Cerebellum (tissue), 4 donors: ENCODE measurements at places on chromosomes 11 and 22.
A peak's percentile ranks its signal among the peaks of the same experiment; 100 is the strongest.

- no peak for DNase-seq
Measured at GRCh38 chr11:47924184-47924691, 56.1 kb upstream of the PTPRJ start.

GRCh38 chr11:78560826-78561484 lies 13.7 kb downstream of the NARS2 start:
- no peak for DNase-seq

DNA sequence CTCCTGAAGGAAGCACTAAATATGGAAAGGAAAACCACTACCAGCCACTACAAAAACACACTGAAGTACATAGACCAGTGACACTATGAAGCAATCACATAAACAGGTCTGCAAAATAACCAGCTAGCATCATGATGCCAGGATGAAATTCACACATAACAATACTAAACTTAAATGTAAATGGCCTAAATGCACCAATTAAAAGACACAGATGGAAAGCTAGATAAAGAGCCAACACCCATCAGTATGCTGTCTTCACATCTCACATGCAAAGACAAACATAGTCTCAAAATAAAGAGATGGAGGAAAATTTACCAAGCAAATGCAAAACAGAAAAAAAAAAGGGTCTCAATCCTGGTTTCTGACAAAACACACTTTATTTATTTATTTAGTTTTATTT lies 171.7 kb downstream of the TTC28 start:
- no peak for DNase-seq

- peak; percentile 38 for DNase-seq
Measured at GRCh38 chr11:64924910-64925284, 408 bp downstream of the PPP2R5B start.

DNA sequence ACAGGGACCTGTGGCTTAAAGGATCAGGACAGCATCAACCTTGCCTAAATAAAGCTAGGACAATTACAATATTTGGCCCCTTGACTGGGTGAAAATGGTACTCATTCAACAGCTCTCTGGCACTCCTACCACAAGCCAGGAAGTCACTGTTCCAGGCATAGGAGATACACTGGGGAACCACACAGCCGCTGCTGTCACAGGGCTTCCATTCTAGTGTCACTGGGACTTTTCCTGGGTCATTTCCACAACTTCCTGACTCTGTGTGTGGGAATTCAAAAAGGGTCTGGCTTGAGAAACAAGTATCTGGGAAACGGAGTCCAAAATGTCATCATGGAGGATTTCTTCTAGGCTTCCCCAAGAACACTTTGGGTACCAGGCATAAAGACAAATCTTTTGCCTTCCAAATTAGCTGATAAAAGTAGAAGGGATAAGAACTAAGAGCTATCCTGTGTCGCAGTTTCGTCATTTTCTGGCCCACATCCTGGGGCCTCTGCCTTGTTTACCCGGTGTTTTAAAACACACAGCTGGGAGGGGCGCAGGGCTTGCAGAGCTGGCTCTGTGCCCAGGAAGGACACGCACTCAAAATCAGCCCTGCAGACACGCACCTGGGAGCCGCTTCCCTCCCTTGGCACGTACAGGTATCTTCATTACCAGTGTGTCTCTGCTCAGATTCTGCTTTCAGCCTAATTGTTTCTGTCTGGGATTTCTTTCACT lies 38.0 kb downstream of the TMEM45B start:
- no peak for DNase-seq

DNA sequence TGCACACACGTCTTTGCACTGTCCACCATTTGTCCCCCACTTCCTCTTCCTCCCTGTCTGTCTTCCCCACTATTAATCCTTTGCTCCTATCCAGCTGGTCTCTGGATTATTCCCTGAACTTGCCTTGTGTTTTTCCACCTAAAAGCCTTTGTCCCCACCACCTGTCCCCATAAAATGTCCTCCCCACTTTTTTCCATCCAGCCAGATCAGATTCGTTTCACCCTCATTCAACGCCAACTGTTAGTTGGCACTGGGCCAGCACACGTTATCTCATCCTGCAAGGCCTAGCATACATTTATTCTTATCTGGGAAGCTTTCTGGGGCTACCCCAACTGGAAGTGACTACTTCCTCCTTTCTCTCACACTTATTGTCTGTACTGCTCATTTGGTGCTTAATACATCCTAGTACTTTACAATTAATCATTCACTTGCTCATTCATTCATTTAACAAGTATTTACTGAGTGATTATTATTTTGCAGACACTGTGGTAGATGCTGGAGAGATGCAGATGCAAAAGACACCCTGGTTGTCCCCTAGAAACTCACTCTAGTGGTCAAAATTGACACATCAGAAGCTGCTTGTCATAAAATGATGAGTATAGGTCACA lies 96.2 kb downstream of the RASSF10 start:
- DNase-seq, result no peak

DNA sequence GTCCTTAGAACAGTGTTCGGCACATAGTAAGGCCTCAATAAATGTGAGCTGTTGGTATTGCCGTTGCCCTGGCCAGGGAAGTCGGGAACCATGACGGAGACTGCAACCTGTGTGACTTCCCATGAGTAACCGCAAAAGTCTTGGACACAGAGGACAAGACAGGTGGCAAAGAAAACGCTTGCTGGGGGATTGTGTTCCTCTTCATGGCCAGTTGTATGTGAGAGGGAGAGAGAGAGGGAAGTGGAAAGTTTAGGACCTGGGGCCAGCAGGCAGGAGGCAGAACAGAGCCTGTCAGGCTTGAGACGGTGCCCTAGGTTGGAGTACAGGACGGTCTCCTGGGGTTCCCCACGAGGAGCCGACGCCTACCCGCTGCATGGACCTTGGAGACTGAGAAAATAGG lies 90.2 kb downstream of the CEP164 start:
- no peak for DNase-seq

DNA sequence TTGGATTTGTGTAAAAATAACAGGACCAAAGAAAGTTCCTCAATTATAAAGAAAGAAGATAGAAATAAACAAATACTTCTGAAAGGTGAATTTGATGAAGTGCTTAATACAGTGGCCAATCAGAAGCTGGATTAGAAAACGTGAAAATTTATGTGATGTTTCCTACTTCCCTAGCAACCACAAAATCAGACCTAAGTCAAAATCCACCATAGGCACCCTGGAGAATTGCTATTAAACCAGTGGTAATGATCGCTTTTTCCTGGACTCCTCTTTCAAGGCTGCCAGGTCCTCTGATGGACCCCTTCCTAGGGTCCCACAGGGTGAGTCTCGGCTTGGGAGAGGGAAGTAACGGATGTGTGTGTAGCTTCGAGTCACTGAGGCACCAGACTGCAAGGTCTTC lies 9.6 kb downstream of the WT1 start:
- no peak for DNase-seq

- DNase-seq, result no peak
Measured at GRCh38 chr22:40244586-40244985, 66.9 kb downstream of the TNRC6B start.

DNA sequence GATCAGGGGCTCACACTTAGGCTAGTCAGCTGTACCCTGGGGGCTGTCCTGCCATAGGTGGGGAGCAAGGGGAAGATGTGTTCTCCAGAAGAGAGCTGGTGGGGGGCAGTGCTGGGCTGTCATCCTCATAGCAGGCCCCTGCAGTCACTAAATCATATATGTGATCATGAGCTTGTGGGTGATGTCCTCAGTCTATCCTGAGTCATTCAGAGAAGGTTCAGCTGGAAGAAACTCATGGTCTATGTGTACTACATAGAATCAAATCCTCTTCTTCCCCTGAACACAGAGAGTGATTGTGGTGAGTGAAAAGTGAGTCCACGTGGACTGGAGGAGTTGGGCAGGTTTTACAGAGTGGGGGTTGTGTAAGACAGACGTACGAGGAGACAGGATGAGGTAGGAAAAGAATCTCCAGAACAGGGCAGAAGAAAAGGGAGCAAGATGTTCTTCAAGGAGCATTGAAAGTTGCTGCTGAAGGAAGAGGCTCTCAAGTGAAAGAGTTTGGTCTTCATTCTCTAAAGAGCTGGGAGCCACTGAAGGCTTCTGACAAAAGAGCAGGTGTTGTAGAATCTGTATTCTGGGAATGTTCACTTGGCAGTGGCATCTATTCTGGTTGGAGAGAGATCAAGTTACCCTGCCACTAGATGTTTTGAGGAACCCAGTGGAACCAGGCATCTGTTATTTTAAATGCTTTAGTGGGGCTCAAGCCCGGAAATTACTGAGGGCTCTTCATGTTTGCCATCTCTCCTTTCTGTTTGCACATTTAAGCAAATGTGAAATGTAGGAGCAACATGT lies 68.9 kb downstream of the C22orf31 start:
- DNase-seq, result no peak

- DNase-seq, result no peak
Measured at GRCh38 chr11:71992136-71992730, 6.5 kb upstream of the IL18BP start.

GRCh38 chr22:30889996-30890480 lies 78.5 kb downstream of the MORC2 start:
- DNase-seq, result no peak

GRCh38 chr11:110323786-110324185 lies 27.4 kb upstream of the RDX start:
- DNase-seq, result no peak

DNA sequence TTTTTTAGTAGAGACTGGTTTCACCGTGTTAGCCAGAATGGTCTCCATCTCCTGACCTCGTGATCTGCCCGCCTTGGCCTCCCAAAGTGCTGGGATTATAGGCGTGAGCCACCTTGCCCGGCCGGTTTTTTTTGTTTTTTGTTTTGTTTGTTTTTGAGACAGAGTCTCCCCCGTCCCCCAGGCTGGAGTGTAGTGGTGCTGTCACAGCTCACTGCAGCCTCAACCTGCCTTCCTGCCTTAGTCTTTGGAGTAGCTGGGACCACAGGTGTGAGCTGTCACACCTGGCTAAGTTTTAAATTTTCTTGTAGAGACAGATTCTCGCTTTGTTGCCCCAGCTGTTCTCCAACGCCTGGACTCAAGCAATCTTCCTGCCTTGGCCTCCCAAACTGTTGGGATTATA lies 3.2 kb downstream of the PPIL2 start:
- no peak for DNase-seq

GRCh38 chr11:116582571-116582970 lies 190.2 kb downstream of the BUD13 start:
- DNase-seq, result no peak

- no peak for DNase-seq
Measured at GRCh38 chr11:32947978-32948377, 55.4 kb downstream of the QSER1 start.
